ENCODE measurements at places on chromosomes 1 and 21. TPM values are rescaled to one million over a fixed set of nuclear protein-coding genes. Genes with fewer than 3 reads are reported as not detected.

Gene PCSK9
- not detected for total RNA-seq

DNA sequence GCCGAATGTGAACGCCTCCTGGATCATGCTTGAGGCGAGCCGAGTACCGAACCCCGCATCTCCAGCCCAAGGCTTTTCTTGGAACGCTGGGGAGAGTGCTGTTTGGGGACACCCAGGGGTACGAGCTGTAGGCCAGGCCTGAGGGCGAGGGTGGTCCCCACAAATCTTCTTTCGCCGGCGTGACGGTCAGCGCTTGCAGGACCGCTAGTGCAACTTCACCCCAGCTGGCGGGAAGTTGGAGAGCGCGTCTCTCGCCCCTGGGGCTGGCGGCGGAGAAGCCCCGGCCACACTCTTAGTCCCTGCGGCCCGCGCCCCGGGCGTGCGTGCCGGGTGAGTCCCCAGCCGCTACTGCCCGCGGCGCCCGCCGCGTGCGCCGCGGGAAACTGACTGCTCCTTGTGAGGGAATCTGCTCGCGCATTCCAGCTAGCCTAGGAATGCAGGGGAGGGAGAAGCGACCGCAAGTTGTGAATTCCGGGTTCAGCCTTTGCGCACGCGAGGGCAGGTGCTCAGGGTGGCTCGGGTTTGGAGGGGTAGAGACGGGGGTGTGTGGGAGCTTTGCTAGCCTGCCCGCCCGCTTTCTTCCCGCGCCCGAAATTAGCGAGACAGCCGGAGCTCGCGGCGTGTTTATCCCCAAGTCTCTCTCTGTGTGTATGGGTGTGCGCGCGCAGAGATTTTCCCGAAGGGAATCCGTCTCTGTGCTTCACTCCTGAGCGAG is 884 bp downstream of the LHX4 start:
- no peak for DNase-seq

GRCh38 chr1:223741861-223742260 is 29.5 kb downstream of the CAPN2 start:
- no peak for DNase-seq

- DNase-seq: no peak
Observed at GRCh38 chr1:202164271-202165037, 4.1 kb upstream of the PTPN7 start.

Gene NRAS
- total RNA-seq: 5.9 TPM

DNA sequence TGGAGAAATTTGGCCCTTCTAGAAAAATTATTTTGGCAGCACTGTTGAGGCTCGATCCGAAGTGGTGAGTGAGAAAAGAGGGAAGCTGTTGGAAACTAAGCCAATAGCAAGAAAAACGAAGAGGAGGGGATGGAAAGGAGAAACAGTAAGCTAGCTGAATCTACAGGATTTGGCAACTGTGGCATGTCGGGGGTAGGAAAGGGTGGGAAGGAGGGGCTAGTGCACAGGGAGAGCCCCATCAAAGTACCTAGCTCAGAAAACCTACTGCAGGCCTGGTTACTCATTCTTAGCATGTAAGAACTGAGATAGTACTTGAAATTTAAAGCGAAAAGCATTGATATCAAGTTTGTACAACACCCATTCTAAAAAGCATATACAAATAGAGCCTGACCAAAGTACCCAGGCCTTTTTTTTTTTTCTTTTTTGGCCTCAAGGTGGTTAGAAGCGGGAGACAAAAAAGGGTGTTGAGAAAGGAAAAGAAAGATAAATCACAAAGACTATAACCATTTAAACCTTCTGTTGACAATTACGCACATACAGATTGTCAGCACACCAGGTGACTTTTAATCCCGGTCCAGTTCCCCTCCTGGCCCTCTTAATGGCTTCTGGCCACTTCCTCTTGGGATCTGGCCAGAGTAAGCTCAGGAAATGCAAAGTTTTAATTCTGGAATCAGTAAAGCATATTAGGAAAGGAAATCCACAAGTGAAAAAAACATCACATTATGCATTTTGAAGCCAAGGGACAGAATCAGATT is 50.4 kb downstream of the SLC16A1 start:
- no peak for DNase-seq

Gene SHE
- total RNA-seq: 11.0 TPM

- no peak for DNase-seq
Observed at GRCh38 chr1:62826901-62827300, 43.0 kb downstream of the ATG4C start.

GRCh38 chr1:38050397-38051078 is 3.9 kb upstream of the POU3F1 start:
- no peak for DNase-seq

Gene L1TD1
- total RNA-seq: not detected
